ENCODE measurements at places on chromosomes 13 and 19.

DNA sequence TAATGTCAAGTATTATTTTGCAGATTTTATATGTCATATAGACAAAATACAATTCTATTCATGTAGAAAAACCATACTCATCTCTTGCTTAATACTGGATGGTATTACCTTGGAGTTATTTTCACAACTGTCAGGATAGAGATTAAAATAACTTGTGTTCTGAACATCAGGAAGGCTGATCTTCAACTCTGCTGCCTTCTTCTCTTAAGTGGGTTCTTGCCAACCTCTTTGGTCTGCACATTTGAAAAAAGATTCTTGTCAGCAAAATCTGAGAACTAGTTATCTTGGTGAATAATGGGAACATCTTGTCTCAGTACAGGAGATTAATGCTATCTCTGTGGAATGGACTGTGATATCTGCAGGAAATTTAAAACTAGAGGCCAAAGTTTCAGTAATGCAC, 95.2 kb upstream of the FAM216B start:
- DNase-seq = no peak

DNA sequence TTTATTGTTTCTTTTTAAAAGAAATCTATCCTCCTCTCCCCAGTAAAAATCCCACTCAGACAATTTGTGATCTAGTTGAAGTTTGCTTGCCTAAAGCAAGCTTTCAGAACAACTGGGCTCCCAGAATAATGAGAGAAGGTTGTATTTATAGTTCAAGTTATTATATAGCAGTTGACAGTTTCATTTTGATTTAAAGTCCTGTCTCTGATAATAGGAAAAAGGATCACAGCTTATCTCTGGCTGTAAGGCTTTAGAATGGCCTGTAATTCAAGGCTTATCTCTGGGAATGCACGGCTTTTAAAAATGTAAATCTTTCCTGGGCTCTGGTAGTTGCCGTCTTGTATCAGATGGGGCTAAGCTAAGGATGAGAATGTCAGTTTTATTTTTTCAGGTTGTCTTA, 123.3 kb upstream of the TMTC4 start:
- no peak for DNase-seq

- no peak for DNase-seq
Measured at GRCh38 chr13:110263888-110264287, 43.1 kb downstream of the COL4A1 start.

DNA sequence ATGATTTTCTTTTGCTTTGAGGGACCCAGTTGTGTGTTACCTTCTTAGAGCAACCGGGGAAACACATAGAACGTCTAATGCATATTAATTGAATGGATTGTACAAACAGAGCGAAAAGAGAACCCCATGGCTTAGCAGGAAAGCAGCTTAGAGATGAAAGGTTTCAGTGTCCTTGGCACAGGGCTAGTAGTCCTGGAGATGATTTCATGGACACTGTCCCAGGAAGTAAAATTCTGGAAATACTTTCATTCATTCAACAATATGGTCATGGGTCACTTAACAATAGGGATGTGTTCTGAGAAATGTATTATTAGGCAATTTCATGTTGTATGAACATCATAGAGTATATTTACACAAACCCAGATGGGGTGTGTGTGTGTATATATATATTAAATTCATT, 9.7 kb upstream of the FUT2 start:
- no peak for DNase-seq

DNA sequence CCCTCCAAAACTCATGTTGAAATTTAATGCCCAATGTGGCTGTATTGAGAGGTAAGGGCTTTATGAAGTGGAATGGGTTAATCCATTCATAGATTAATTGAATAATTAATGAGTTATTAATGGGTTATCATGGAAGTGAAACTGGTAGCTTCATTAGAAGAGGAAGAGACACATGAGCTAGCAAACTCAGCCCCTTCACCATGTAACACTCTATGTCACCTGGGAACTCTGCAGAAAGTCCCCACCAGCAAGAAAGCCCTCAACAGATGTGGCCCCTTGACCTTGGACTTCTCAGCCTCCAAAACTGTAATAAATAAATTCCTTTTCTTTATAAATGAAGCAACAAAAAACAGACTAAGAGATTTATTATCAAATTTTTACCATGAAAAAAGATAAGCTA, 223.5 kb downstream of the KLF12 start:
- DNase-seq = no peak

GRCh38 chr13:98503175-98504028, 73.5 kb downstream of the STK24 start:
- DNase-seq = no peak

DNA sequence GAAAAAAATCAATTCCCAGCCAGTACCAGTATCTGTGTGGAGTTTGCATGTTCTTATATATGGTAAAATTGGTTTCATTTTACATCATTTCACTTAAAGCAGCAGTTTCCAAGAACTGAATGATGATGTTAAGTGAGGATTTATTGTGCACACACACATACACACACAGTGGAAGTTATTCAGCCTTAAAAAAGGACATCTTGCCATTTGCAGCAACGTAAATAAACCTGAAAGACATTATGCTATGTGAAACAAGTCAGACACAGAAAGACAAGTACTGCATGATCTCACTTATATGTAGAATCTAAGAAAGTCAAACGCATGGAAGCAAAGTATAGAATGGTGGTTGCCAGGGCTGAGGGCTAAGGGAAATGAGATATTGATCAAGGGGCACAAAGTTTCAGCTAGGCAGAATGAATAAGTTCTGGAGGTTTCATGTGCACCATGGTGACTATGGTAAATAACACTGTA, 5.3 kb downstream of the SIGLECL1 start:
- no peak for DNase-seq

DNA sequence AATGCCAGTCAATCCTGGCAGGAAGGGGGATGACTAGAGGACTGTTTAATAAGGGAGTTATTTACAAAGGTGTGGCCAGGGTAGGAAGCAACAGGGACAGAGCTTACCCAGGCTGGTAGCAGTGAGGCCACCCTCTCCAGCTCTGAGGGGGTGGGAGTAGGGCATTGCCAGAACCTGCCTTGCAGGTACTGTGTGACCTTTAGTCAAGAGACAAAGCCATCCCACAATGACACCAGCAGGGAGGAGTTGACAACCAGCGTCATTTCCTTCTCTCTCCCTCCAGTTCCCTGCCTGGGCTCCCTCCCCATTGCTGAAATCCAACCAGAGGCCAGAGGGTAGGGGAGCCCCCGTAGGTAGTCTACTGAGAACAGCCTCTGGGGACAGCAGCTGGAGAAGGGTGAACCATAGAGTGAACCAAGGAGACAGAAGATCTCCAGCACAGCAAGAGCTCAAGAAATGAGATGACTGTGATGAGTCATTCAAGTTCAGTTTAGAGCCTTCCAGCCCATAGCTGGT, 33.3 kb upstream of the SPATA13 start:
- DNase-seq = no peak

- DNase-seq = no peak
Measured at GRCh38 chr19:11227195-11227886, 12.1 kb upstream of the ANGPTL8 start.

DNA sequence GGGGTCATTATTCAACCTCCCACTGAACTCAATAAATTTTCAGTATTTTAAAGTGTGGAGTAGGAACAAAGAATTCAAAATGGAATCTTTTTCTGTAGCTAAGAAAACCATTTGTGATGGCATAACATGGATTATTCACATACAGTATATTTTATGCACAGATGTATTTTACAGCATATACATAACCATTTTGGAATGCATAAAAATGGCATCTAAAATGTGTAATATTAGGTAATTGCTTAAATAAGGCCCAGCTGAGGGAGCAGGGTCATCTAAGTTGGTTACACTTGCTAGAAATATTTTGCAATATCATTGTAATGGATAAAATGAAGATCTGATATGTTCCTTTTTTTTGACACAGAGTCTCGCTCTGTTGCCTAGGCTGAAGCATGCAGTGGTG, 146.9 kb downstream of the LMO7 start:
- DNase-seq = no peak

DNA sequence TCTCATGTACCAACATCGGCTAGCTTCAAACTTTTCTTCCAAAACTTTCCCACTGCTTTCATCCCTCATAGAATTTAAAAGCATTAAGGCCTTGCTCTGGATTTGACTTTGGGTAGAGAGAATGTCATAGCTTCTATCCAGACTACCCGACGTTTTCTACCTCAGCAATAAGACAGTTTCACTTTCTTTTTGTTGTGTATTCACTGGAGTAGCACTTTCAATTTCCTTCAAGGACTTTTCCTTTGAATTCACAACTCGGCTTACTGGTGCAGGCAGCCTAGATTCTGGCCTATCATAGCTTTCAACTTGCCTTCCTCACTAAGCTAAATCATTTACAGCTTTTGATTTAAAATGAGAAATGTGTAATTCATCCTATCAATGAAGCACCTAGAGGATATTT, 420.4 kb upstream of the GPC6 start:
- no peak for DNase-seq

- no peak for DNase-seq
Measured at GRCh38 chr19:4657262-4657661, 12.9 kb downstream of the MYDGF start.

- DNase-seq = peak; percentile 94
Measured at GRCh38 chr19:45817010-45817724, 2.1 kb upstream of the RSPH6A start.

DNA sequence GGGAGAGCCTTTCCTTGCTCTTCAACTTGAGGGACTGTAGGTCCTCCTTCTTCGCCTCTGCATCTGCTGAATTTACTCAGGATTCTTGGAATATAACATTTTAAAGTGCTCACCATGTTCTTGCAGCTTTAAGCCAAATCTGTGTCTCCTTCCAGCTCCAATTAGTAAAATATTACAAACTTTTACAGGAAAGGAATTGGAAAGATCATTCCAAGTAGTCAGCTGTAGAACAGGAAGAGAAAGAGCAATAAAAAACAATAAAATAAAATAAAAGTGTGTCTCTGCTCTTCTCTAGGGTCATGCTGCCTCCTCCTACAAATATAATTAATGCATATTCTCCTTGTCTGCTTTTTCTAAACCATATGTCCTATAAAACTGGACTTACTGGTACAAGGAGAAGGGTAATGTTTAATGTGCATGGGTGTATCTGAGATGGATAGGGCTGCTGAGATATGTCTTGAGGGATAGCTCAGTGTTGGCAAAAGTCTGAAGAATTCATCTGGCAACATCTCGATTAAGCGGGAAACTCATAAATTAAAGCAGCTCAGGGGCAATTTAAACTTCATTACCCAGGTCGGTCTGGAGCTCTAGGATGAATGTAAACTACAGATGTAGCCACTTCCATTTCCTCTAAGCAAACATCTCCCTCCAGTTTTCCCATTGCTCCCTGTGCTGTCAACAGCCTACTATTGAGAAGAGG, 25.0 kb downstream of the ENOX1 start:
- DNase-seq = no peak

- DNase-seq = no peak
Measured at GRCh38 chr13:55554741-55555140, 1586.0 kb upstream of the PRR20A start.

- DNase-seq = no peak
Measured at GRCh38 chr13:112842343-112842856, 126.6 kb upstream of the MCF2L start.

- DNase-seq = no peak
Measured at GRCh38 chr19:48085904-48086864, 24.4 kb downstream of the PLA2G4C start.

- DNase-seq = no peak
Measured at GRCh38 chr13:99307247-99307646, at the start of gene GPR183. GPR183 (minus strand) TSS chr13:99307399; CDS start chr13:99296145, 11,254 bp downstream.

- DNase-seq = no peak
Measured at GRCh38 chr13:90696254-90696653, 651.2 kb upstream of the MIR17HG start.

DNA sequence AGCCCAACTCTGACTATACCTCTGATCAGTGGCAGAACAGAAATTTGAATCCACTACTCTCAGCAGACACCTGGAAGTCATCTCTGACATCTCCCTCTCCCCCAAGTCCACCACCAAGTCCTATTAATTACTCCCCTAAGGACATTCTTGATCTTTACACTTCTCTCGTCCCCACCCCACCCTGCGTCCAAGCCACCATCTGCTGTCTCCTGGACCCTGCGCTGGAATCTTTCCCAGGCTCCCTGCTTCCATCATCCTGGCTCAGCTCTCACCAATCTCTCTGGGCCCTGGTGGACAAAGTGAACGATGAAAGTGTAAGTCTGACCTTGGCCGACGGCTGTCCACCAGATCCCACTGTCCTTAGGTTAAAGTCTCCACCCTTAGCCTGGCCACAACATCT, 145.6 kb upstream of the GJB6 start:
- no peak for DNase-seq

GRCh38 chr13:35704331-35704730, 227.8 kb upstream of the MAB21L1 start:
- DNase-seq = no peak

- DNase-seq = no peak
Measured at GRCh38 chr19:4342314-4342614, 1.1 kb upstream of the MPND start.

DNA sequence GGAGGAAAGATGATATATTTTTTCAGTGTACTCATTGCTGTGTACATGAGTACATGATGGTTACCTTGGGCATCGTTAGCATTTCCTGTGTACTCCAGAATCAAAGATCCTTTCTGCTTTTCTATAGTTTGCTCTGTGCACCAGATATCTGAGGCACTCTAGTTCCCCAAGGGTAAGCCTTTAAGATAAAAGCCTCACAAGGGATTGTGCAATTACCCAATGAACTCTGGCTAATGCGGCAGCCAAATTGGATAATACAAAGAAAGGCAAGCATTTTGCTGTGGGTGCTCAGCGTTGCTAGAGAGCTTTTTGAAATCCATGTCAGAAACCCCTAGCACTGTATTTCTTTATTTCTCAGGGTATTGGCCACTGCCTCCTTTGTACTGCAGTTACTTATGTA, 2.9 kb downstream of the CYSLTR2 start:
- DNase-seq = no peak

GRCh38 chr19:42281146-42281826, 12.2 kb downstream of the CIC start:
- DNase-seq = no peak

GRCh38 chr13:114328034-114328433, 13.7 kb downstream of the CHAMP1 start:
- no peak for DNase-seq

DNA sequence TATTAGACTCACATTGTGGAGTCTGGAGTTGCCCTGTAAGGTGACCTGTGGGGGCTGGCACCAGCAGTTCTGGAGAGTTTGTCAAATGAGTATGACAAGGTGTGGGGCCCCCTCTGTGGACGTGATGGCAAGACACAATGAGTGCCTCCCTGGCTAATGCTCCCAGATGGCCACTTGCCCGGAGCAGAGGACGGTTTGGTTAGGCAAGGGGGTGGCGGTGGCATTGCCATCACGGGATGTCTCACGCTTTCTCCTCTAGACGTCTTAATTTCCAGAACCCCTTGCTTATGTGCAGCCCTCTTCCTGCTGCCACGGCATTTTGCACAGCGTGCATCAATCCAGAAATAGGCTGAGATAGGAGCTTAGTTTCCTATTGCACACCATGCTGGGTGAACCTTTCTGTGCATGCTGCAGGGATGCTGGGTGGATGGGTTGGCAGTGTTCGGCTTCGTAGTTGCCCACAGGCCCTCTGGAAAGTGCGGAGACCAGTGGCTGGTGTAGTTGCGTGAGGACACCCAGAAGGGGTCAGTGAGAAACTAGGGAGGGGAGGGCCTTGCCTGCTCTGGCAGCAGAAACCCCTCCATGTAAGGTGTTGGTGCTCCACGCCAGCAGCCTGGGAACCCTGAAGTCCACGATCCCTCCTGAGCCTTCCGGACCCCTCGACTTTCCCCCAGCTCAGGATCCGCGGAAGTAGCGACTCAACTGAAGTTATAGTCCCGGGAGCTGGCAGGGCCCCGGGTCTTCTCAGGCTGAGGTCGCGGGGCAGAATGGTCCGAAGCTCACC, 18.1 kb upstream of the LRP3 start:
- DNase-seq = peak; percentile 4

Data from stimulated activated CD8-positive, alpha-beta memory T cell treated with anti-CD3 and anti-CD28 coated beads, Interleukin-2, amount 100 ng/mL, for 1 hour (primary cell).